ENCODE measurements at places on chromosomes 11 and 22.

DNA sequence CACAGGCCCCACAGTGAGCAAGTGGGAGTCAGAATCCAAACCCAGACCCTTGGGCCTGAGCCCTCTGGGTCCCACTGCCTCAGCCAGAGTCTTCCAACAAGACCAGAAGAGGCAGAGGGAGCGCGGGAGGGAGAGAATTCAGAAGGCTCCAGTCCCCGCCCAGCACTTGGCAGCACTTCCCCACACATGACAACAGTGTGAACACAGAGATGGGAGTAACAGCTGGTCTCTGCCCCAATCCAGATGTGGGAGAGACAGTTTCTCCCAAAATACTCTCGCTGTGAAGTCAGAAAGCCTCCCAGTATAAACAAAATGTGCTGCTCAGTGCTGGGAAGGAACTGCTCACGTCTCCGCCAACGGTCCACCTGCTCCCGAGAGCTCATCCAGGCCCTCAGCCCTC is 219.9 kb downstream of the MN1 start:
- no peak for DNase-seq

DNA sequence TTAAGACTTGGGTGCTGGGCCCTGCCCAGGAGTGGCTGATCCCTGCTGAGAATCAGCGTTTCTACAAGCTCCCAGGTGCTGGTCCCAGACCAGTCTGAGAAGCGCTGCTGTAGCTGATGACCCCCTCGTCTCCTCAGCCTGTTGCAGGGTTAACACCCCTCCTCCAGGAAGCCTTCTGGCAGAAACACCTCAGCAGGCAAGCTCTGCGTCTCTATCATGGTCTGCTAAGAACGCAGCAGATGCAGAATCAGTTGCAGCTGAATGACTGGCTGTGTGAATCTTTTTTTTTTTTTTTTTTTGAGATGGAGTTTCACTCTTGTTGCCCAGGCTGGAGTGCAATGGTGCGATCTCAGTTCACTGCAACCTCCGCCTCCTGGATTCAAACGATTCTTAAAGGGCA is 132.5 kb downstream of the CACNA1I start:
- no peak for DNase-seq

- no peak for DNase-seq
Observed at GRCh38 chr11:77259641-77260040, 41.8 kb downstream of the GDPD4 start.

DNA sequence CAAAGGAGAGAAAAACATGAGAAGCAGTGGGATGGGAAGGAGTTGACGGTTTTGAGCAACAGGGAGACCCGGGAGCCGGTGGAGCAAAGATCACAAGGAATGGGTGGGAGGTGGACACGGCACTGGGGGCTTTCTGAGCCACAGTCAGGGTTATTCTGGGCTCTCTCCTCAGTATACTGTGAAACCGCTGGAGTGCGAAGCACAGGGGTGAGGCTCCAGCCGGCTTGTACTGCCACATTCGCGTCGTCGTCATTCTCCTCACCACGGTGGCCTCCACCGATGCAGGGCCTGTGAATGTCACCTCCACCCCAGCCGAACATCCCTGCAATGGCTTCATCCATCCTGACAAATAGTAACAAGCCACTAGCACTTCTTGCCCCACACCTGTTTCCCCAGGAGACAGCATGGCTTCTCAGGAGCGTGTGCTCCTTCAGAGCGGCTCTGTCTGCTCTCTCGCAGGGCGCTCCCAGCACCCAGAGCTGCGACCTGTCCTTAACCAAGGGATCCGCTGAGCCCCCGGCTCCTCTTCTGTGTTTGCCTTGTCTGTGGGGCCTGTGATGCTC is 1165.3 kb downstream of the TBC1D22A start:
- DNase-seq: no peak

- no peak for DNase-seq
Observed at GRCh38 chr11:14906578-14906977, 14.5 kb upstream of the CYP2R1 start.

- no peak for DNase-seq
Observed at GRCh38 chr11:108278546-108278945, 55.7 kb downstream of the ATM start.

DNA sequence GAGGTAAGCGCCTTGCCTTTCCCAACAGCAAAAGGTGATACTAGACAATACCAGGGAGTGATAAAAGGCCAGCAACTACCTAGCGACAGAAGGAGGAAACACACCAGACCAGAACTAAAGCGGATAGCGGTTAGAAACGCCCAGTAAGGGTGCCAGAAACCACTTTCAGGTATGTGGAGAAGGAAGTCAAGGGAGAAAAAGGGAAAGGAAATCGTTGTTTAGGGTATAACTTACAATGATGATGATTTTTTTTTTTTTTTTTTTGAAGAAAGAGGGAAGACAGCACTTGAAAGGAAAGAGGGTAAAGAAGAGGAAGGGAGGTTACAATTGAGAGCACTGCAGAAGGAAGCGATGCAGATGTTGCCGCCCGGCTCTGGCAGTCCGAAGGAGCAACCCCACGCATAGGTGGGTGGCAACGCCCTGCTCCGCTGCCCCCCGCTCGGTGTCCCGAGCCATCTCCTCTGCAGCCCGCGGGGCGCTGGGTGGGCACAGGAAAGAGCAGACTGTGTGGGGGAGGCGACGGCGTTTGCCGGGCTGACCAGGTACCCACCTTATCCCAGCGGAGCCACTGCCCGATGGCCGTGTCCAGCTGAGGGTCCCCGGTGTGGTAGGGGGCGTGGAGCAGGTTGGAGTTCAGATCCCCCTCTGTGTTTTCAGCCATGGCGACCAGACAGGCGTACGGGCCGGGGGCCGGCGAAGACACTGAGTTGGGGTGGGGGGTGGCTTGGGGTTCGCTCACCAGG is 561 bp downstream of the PGM2L1 start:
- peak; percentile 36 for DNase-seq

DNA sequence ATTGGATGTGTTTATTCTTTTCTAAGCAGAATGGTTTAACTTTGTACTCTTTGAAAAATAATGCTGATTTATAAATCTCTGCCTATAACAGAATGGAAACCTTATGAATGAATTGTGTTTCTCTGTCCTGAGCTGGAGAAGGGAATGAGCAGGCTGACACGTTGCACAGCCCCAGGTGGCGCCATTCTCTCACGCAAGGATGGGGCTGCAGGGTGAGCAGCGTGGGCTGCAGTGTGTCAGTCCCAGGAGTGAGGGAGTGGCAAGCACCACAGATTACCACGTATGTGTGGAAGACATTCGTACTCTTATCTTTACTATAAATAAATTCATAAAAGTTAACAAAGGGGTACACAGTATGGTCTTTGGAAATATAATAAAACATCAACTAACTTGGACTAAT is 33.4 kb downstream of the FDX1 start:
- DNase-seq: peak; percentile 40

GRCh38 chr22:36156515-36157419 is 3.8 kb downstream of the APOL3 start:
- peak; percentile 84 for DNase-seq

DNA sequence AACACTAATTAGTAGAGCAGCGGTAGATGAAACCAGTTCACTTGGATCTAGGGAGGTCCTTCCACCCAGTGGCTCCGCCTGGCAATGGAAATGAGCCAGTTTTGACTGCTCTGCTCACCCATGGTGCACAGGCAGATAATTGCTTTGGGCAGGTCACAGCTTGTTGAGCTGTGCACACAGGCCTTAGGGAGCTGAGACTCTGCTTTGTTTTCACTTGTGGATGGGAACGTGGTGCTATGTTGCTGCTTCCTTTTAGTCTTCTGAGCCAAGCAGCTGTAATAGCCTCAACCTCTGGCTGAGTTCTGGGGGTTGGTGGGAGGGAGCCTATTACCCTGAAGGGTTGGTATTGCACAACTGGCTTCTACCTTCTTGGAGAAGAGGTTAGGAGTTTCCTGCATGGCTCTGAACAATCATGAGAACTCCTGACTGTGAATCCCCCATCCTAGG is 262.3 kb upstream of the MTNR1B start:
- no peak for DNase-seq

DNA sequence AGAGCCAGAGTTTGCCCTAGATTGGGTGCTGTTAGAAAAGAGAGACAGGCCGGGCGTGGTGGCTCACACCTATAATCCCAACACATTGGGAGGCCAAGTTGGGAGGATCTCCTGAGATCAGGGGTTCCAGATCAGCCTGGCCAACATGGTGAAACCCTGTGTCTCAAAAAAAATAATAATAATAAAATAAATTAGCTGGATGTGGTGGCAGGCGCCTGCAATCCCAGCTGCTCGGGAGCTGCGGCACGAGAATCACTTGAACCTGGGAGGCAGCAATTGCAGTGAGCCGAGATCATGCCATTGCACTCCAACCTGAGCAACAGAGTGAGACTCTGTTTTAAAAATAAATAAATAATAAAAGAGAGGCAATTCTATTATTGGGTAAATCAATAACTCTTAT is 199.2 kb upstream of the GUCY1A2 start:
- DNase-seq: no peak

DNA sequence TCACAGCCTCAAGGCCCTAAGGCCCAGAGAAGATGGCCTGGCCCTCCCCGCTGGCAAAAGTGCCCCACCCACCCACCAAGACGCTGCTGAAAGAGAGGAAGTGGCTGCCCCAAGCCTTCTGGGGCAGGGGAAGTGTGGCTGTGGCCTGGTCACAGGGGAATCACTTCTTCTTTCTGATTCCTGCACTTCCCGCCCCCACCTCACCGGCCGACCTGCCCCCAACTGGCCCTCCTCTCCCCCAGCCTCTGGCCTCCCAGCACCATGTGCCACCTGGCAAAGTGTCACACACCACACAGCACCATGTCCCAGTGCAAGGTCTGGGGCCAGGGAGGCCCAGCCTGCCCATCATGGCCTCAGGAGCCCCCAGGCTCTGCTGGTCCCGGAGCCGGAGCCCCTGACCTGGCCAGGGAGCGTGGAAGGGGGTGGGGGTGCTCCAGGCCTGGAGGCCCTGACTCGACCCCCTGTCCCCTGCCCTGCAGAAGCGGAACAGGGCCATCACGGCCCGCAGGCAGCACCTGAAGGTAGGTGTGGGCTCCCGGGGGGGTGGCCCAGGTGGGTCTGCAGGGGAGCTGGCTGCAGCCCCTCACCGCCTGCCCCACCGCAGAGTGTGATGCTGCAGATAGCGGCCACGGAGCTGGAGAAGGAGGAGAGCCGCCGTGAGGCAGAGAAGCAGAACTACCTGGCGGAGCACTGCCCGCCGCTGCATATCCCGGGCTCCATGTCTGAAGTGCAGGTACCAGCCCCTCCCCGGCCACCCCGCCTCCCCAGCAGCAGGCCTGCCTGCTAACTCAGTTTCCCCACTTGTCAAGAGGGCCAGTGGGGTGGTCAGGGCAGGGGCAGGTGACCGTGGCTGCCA is 1.4 kb downstream of the TNNI2 start:
- no peak for DNase-seq

GRCh38 chr22:49803134-49803533 is 24.5 kb downstream of the BRD1 start:
- no peak for DNase-seq

DNA sequence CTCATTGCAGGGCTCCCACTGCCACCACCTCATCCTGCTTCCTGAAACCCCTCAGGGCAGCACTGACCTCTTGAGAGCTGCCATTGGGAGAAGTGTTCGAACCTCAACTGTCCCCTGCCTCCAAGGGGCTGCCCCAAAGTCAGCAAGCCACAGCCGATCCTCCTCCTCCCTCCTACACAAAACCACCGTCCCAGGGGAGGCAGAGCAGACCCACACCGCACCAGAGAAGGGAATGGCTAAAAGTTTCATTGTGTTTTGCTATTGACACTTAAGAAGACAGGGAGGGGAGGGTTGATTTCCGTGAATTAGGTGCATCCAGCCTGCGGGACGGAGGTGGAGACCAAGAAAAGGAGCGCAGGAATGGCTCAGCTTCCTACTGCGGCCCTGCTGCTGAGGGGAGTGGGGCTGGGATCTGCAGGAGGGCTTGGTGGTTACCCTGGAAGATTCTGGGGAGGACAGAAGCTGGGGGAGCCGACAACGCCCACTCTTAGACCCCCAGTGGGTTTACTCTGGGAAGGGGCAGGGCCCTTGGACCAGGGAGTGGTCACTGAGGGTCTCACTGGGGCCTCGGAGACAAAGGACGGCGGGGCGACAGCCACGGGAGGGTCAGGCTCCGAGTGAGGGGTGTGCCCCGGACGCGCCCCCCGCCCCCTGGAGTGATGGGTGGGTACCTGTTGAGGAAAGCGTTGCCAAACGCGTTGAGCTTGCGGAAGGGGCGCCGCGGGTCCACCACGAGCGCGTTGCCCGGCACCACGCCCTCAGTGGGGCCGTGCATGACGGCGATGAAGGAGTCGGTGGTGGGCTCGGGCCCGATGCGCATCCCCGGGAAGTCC is 815 bp downstream of the EHD1 start:
- DNase-seq: peak; percentile 62

GRCh38 chr11:111454561-111455192 is 57.5 kb downstream of the BTG4 start:
- peak; percentile 82 for DNase-seq

DNA sequence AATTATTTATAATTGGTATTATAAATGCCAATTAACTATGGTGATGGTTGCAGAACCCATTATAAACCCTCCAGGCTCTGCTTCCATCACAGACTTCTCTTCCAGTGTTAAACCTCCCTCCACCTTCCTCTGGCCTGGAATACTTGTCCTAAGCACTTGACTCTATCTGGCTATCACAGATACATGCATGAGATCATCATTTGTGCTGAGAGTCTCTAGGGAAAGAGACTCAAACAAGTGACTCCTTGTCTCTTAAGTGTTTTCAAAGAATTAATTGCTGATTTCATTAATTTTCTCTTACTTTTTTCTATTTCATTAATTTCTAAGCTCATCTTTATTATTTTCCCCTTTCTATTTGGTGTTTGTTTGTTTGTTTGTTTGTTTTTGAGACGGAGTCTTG is 29.1 kb downstream of the RTL6 start:
- no peak for DNase-seq

GRCh38 chr11:124075841-124076651 is 34.9 kb upstream of the OR10G7 start:
- peak; percentile 30 for DNase-seq

- no peak for DNase-seq
Observed at GRCh38 chr11:80371931-80372330, 931.1 kb upstream of the TENM4 start.

DNA sequence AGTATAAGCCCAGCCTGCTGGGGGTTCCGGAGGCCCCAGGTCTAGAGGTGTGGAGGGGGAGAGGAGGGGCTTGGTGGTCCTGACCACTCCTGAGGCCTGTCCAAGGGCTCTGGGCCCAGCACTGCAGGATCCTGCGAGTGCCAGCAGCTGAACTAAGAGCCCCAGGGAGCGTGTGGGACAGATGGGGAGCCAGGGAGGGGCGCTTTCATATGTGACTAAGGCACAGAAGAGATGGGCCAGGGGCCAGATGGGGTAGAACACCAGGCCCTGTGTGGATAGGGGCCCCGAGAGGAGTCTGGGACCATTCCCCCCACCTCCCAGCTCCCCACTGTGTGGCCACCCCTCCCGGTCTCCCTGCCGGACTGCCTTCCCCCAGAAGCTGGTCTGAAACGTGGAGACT is 18.4 kb downstream of the MAFF start:
- DNase-seq: no peak

- no peak for DNase-seq
Observed at GRCh38 chr11:132644520-132645239, 887.6 kb downstream of the OPCML start.

GRCh38 chr11:64619811-64620380 is 28.9 kb downstream of the SLC22A12 start:
- DNase-seq: no peak

- no peak for DNase-seq
Observed at GRCh38 chr11:3903207-3903896, 47.9 kb downstream of the STIM1 start.
